ENCODE measurements at places on chromosomes 1 and 21.

DNA sequence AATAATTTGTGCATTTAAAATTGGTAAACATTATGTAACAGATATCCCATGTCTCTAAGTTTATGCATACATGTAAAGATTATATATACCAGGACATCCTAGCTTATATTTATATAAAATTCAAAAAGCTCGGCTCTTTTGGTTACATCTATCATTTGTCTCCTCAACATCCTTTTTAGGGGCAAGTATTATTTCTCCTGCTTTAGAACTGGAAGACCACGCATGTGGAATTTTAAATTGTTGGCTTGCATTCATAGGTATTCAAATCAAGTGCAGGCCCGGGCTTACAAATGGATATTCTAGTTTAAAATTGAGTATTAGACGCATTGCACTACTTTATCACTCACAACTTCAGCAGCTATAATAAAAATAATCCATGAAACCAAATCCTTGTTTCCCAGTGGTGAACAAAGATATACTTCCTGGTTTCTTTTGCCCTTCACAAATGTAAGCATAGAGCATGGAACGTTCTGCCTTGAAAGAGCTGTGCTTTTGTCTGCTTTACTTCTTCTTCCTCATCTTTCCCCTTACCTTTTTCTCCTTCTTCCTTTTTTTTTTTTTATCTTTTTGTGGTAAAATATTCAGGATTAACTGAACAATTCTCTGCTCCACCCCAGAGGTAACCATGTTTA lies 57.1 kb downstream of the DDAH1 start:
- DNase-seq, result no peak

- no peak for DNase-seq
Observed at GRCh38 chr1:234553240-234554188, 56.5 kb downstream of the IRF2BP2 start.

GRCh38 chr1:89279011-89279466 lies 6.4 kb upstream of the GBP5 start:
- no peak for DNase-seq

GRCh38 chr1:175192630-175193526 lies at the start of gene KIAA0040:
Gene KIAA0040 (minus strand): TSS chr1:175192776. CDS start chr1:175161013, 31,763 bp downstream.
- DNase-seq, result peak; percentile 64

- DNase-seq, result no peak
Observed at GRCh38 chr21:34979383-34979782, 69.7 kb downstream of the RUNX1 start.

DNA sequence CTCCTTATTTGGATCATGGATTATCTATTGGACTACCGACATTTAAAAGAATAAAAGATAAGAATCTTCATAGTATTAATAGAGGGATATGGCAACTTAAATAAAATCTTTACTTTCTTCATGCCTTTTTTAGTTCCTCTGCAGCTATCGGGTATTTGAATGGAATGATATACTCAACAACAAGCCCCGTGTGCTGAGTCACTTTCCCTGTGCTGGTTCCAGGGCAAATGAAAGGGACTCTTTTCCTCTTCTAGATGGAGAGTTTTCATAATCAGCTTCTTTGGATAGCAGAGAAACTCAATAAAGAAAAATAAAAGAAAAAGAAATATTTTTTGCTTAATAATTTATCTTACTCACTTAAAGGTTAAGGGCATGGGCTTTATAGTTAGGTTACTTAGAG lies 213.7 kb downstream of the LRRC40 start:
- no peak for DNase-seq

DNA sequence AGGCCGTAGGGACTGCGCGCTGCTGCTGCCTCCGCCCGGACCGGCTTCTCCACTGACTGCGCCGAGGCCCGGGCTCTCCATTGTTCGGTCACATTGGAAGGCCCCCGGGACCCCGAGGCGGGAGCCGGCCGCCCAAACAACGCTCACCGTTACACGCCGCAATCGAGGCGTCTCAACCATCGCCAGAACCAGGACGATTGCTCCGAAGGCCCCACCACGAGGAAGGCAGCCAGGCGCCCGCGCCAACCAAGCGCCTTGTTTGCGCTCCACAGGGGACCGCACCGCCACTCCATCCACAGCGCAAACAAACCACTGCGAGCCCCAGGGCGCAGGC lies 595 bp downstream of the GLUL start:
- DNase-seq, result no peak

- no peak for DNase-seq
Observed at GRCh38 chr1:180278596-180279395, 48.7 kb downstream of the LHX4 start.

DNA sequence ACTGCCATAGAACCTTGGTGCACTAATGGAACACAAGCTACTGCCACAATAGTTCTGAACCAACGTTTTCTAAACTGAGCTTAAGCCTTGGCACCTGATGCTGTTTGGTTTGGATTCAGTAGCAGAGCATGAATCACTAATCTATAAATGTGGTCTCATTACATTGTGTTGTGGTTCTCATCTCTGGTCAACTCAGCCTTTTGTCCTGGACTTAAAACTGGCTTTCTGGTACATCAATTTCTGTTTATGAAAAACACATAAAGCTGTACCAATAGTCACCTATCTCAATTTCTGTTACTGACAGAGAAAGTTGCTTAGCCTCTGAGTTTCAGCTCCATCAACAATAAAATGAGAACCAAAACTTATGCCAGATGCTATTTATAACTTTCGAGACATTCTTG lies 197.5 kb upstream of the KIAA0040 start:
- no peak for DNase-seq

DNA sequence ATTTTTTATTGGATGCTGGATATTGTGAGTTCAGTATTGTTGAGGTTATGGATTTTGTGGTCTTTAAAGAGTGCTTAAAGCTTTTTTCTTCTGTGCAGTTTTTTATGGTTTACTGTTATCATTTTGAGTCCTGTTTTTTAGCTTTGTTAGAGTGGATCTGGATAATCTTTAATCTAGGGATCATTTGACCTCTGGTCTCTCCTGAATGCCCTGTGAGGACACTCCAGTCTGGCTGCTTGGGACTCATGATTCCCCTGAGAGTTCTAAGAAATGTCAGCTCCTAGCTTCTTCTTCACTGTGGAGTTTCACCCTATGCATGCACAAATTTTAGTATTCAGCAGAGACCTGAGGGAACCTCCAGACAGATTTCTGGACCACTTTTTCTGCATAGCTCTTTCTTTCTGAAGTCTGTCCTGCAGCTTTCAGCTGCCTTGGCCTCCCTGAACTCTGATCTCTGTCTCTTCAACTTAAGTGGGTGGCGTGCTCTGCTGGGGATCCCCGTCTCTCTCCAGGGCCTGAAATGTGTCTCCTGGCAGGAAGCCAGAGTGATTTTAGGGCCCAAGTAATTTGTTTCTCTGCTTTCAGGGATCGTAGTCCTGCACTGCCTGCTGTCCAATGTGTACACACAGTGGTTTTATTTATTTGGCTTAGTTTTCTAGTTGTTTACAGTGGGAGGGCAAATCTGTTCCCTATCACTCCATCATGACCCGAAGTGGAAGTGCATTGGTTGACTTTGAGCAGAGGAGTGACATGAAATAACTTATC lies 14.7 kb downstream of the PEX14 start:
- DNase-seq, result no peak

DNA sequence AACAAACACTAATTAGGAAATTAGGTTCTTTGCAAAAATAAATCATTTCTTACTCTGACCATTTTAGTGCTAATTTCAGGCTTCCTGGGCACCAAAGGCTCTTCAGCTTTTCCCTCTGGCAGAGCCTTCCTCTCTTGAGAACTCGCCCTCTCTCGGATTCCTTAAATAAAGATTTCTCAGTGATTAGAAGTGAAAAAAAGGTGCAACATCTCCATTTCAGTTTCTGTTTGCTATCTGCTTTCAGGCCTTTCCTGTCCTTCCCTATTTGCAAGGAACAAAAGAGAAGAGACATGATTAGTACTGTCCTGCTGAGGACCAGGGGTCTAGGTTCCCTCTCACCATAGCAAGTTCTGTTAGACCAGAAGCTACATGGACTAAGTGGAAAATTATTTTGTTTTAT lies 27.8 kb upstream of the CACYBP start:
- no peak for DNase-seq

- no peak for DNase-seq
Observed at GRCh38 chr1:18288722-18289121, 181.1 kb downstream of the IGSF21 start.
